Endothelial cell (in vitro differentiated cells): ENCODE measurements at places on chromosomes 12 and 14.

DNA sequence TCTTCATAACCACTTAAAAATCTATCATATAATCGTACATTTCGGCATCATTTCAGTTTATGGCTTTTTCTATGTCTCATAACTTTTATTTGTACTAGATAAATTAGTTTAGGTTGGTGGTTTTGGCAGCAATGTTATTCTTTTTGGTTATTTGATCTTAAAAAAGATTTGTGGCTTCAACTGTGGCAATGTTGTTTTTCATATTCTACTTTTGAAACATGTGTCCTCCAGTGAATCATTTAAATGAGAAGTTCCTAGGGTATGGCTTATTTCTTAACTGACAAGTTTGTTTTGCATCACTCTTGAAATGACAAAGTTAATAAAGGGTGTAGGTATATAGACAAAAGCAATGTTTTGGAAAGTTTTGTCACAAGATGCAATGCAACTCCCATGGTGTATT is 11.1 kb upstream of the KITLG start:
- no peak for DNase-seq

GRCh38 chr12:109710205-109710746 is 3.3 kb upstream of the FAM222A start:
- DNase-seq, result no peak

GRCh38 chr14:63795532-63795931 is 57.3 kb upstream of the SYNE2 start:
- no peak for DNase-seq

GRCh38 chr12:109289551-109289950 is 19.5 kb downstream of the FOXN4 start:
- no peak for DNase-seq

DNA sequence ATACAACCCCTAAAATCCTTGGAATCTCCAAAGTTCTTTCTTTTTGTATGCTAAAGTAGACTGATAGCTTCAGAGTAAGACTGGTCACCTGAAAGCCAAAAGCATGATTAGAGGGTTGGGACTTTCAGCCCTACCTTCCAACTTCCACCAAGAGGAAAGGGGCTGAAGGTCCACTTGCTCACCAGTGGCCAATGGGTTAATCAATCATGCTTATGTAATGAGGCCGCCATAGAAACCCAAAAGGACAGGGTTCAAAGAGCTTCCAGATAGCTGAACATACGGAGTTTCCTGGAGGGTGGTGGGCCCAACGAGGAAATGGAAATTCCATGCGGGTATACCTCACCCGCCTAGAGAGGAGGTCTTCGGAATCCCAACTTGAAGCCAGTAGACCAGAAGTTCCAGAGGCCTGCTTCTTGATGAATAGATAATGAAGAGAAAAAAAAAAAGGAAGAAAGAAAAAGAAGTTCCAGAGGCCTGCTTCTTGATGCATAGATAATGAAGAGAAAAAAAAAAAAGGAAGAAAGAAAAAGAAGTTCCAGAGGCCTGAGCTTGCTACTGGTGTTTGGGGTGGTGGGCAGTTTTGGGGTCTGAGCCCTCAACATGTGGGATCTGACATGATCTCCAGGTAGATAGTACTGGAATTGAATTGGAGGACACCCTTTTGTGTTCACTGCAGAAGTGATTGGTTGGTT is 11.2 kb upstream of the BTG1 start:
- no peak for DNase-seq

- DNase-seq, result no peak
Observed at GRCh38 chr12:38342444-38342843, 25.9 kb downstream of the ALG10B start.
